Left ventricle myocardium inferior (tissue), 1 donor: ENCODE measurements at places on chromosomes 4 and X. TPM values are rescaled to one million over a fixed set of nuclear protein-coding genes. Genes with fewer than 3 reads are reported as not detected.

Gene F11
- total RNA-seq: 0.30 TPM

Gene TIGD2
- total RNA-seq: 2.0 TPM

Gene SPIN2A
- 0.22 TPM for total RNA-seq

GRCh38 chrX:53188763-53189162 is 36.2 kb downstream of the KDM5C start:
- H3K27me3 ChIP-seq: no peaks in the 10 kb centered on the region
- no peaks in the 10 kb centered on the region for H3K4me1 ChIP-seq
- no peak overlapping the region for H3K27ac ChIP-seq
- H3K36me3 ChIP-seq: peaks cover 5% of the 10 kb centered on the region
- no peak for DNase-seq

GRCh38 chrX:143634663-143635455 is 1.0 kb downstream of the SLITRK4 start:
- no peak overlapping the region for H3K27ac ChIP-seq
- peaks cover 39% of the 10 kb centered on the region for H3K27me3 ChIP-seq
- H3K4me1 ChIP-seq: peaks cover 4% of the 10 kb centered on the region
- DNase-seq: no peak
- H3K4me3 ChIP-seq: peak overlapping the region; percentile 58
- H3K36me3 ChIP-seq: no peaks in the 10 kb centered on the region

- H3K27ac ChIP-seq: peak overlapping the region; percentile 98
- H3K27me3 ChIP-seq: no peaks in the 10 kb centered on the region
- H3K4me3 ChIP-seq: peak overlapping the region; percentile 91
Measured at GRCh38 chr4:70704215-70704930, 16.0 kb downstream of the UTP3 start.

- H3K27ac ChIP-seq: no peak overlapping the region
- H3K4me3 ChIP-seq: no peak overlapping the region
- DNase-seq: no peak
- no peaks in the 10 kb centered on the region for H3K27me3 ChIP-seq
- H3K4me1 ChIP-seq: no peaks in the 10 kb centered on the region
Measured at GRCh38 chr4:67885762-67886161, 2.0 kb upstream of the TMPRSS11D start.

DNA sequence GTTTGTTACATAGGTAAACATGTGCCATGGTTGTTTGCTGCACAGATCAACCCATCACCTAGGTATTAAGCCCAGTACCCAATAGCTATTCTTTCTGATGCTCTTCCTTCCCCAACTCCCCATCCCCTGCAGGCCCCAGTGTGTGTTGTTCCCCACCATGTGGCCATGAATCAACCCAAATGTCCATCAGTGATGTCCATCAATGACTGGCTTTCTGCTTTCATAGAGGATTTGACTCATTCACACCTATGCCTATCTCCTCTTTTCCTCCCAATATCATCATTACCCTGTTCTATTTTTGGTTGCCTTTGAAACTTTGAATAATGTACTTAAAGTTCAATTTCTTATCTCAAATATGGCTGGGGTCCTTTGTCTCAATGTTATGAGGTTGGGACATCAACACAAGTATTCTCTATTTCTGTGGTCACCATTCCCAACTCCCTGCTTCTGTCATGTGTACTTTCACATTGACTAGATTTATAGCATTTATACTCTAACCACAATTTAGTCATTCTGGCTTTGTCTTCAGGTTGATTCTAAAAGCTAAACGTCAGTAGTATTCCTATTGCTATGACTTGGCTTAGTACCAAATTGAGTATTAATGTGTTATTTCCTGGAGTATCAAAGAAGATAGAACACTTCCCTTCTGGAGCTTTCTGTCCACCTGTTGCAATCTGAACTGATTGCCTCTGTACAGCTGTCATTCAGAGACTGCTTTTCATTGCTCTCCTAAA is 107.2 kb downstream of the TAB3 start:
- H3K4me1 ChIP-seq: no peaks in the 10 kb centered on the region

DNA sequence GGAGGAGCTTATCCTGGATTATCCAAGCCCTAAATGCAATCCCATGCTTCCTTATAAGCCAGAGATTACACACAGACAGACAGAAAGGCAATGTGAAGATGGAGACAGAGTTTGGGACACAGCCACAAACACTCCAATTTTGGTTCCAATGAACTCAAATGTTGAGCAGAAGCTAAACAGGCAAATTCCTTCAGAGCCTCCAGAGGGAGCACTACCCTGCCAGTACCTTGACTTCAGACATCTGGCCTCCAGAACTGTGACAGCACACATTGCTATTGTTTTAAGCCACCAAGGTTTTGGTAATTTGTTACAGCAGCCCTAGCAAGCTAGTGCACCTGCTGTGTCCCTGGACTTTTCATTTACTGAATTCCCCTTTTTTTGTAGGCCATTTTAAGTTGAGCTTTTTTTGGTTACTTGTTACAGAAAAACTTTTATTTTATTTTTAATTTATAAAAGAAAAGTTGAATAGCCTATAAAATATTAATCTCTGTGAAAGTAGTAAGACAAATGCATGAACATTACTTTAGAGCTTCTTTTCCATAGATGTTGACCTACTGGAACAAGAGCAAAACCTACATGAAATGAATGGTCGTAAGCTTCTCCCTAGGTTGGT is 33.4 kb upstream of the SRD5A3 start:
- DNase-seq: no peak
- H3K27ac ChIP-seq: peak overlapping the region; percentile 47
- no peak overlapping the region for H3K4me3 ChIP-seq
